ENCODE measurements at places on chromosomes 1 and 21. TPM values are rescaled to one million over a fixed set of nuclear protein-coding genes. Genes with fewer than 3 reads are reported as not detected.
A peak's percentile ranks its signal among the peaks of the same experiment; 100 is the strongest.

GRCh38 chr1:167829868-167830267 lies 84.1 kb downstream of the ADCY10 start:
- no peak for DNase-seq

Gene ETV3L
- total RNA-seq: not detected

GRCh38 chr1:11749203-11749689 lies 12.7 kb upstream of the C1orf167 start:
- DNase-seq: no peak

GRCh38 chr21:42398436-42399028 lies 2.7 kb upstream of the TMPRSS3 start:
- DNase-seq: no peak

Gene RCC2
- total RNA-seq: 12.8 TPM

- DNase-seq: no peak
Observed at GRCh38 chr1:174405219-174405618, 42.5 kb upstream of the GPR52 start.

DNA sequence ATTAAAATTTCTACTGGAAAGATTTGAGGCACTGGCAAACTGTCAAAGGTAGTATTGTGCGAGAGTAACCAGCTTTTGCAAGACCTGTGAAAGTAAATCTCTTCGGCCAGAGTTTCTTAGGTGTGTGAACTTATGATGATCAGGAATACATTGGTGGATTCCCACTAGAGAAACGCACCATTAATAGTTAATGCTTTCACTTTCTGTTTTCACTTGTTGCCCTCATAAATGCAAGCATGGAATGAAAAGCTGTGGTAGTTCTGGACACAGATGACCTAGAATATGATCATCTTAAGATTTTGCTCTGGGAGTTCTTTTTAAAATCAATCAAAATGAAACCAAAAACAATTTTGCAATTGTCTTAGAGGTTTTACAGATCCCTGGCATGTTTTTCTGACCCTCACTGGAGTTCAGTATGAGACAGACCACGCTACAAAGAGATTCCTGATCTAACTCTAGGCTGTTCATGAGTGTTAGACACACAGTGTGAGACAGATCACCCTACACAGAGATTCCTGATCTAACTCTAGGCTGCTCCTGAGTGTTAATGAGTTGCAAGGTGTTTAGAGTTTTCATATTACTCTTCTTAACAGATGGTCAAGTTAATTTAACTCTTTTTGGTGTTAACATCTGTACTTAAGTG lies 98.8 kb downstream of the SDCCAG8 start:
- no peak for DNase-seq

Gene CA14
- 4.8 TPM for total RNA-seq

GRCh38 chr21:45557616-45558043 lies 15.4 kb upstream of the SLC19A1 start:
- peak; percentile 53 for DNase-seq

DNA sequence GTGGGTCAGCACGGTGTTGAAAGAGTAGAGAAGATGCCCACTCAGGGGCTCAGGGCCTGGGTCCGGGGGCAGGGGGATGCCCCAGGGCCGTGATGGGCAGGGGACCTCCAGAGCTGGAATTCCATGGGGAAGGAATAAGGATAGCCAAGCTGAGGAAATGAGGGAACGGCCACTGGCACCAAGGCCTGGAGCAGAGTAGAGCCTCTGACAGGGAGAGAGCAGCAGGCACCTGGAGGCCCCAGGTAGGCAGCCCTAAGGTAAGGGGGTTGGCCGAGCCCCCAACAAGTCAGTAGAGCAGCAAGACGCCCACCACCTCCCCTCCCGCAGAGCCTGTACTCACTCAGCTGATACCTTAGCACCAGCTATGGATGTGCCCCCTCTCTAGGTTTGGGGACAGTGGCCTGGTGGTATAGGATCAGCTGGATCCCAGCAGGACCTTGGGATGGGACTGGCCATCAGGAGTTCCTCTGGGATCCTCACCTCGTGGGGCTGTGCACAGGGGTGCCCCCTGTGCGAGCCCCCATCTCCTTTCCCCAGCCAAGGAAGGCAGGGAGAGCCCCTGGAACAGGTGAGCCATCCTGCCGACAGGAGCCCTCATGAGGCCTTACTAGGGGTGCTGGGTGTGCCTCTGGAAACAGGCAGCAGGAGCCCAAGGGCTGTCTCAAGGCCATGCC lies 21.0 kb upstream of the ARF1 start:
- DNase-seq: no peak

DNA sequence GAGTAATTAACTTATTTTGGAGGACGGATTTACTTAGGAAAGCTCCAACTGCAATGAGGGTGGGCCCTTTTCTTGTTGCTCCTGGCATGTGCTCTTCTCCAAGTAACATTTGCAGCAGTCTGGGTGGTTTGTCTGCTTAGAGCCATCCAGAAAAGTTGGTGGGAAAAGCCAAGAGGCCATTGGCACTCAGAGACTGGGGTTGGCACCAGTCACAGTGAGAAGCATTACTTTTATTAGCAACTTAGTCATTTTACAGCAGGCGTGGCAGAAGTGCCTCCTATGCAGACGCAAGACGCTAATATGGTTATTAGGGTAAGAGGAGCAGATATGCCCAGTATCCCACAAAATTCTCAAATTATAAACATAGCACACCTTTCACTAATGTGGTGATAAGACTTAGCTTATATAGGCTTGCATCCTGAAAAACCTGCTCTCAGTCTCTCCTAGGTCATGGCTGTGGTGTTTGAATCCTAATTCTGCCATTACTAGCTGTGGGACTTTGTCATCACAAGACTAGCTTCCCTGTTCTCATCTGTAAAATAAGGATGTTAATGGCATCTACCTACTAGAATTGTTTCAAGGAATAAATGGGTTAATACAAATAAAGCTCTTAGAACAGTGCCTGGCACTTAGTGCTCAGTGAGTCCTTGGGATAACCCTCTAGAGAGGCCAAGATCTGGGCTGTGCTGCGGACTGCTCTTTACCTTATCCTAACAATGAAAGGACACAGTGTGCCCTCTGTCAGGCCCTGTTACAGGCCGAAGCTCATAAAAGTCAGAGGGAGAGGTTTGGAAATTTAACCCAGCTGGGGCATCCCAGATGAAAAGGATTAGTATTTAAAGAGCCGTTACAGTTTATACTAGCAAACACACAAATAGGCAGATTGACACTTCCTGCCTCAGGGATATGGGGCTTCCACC lies 154.6 kb downstream of the ROR1 start:
- no peak for DNase-seq

Gene CR1L
- total RNA-seq: 1.2 TPM

All from right lobe of liver (tissue), 6 donors.